ENCODE measurements at places on chromosomes 1 and 21.

GRCh38 chr1:200174525-200175295, 147.2 kb downstream of the NR5A2 start:
- no peak for DNase-seq

DNA sequence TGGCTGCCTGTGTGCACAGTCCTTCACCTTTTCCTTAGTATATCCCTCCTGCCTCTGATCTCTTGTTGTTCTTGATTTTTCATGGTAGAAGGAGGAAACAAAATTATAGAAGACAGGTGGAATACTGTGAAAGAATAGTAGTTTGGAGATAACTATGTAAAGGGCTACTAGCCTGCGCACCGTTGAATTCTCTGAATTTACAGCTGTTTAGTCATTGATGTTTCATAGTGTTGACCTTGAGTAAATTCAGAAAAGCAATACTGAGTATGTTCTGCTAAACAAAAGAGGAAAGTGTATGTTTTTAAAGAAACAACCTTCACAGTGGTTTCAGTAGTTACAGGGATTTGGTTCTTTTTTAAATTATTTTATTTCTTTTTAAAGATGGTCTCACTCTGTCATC, 18.1 kb downstream of the CAMTA1 start:
- DNase-seq, result no peak

DNA sequence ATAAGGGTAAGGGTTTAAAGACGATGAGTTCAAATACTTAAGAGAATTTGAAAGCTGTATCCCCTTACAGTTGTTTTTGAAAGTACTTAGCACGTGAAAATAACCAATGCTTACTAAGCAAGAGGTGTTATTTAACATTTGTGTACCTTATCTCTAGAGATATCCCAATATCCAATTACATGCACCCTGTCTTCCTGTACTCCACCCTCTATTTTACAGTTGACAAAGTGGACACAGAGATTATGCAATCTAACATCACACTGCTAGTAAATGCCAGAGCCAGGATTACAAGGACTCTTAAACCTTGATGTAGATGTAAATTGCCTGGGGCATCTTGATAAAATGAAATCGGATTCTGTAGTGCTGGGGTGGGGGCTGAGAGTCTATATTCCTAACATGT, 72.0 kb downstream of the GDAP2 start:
- no peak for DNase-seq

DNA sequence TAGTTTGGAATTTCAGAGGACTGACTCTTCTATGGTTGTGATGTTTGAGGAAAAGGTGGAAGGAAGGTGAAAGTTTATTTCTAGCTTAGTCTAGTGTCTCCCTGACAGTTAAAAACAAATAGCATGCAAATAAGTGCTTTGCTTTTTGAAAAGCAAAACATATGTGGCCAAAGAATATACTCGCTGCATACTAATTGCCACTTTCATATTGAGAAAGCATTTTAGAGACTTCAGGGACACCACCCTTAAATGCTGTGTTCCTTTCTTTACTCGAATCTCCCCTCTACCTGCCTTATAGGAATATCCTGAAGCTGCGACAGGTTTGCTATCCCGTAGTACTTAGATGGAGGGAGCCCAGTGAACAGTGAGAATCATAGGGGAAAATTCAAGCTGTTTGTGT, 23.2 kb downstream of the GLUL start:
- DNase-seq, result no peak

GRCh38 chr1:26775666-26776065, 12.1 kb upstream of the PIGV start:
- no peak for DNase-seq

GRCh38 chr1:9690440-9691107, 39.0 kb downstream of the PIK3CD start:
- no peak for DNase-seq

- DNase-seq, result no peak
Measured at GRCh38 chr1:69540052-69540451, 27.7 kb upstream of the LRRC7 start.

- DNase-seq, result no peak
Measured at GRCh38 chr1:63238721-63239120, 83.6 kb upstream of the FOXD3 start.

- DNase-seq, result peak; percentile 5
Measured at GRCh38 chr1:34176830-34177603, at the start of gene C1orf94. C1orf94 (plus strand) TSS chr1:34176907; CDS start chr1:34177790, 883 bp downstream.

- no peak for DNase-seq
Measured at GRCh38 chr1:209176866-209177430, 406.6 kb upstream of the CAMK1G start.

GRCh38 chr1:30271401-30272276, 451.7 kb downstream of the MATN1 start:
- no peak for DNase-seq

DNA sequence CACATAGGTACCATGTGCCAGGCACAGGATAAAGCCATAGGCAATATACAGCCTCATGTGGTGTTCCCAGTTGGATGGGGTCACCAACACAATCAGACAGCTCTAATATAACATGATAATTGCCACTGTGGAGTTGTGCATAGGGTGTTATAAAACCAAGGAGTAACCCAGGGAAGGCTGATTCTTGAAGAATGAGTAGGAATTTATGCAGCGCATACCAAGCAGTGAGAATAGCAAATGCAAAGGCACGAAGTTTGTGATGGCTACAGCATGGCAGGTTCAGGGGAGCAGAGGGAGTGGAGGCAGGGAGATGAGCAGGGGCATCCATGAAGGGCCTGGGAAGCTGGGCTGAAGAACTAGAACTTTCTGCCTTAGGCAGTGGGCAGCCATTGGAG, 20.4 kb upstream of the SLC2A1 start:
- peak; percentile 67 for DNase-seq

GRCh38 chr1:175591083-175591743, 152.2 kb downstream of the TNR start:
- no peak for DNase-seq

GRCh38 chr1:167701510-167701909, 20.3 kb upstream of the MPZL1 start:
- DNase-seq, result no peak

DNA sequence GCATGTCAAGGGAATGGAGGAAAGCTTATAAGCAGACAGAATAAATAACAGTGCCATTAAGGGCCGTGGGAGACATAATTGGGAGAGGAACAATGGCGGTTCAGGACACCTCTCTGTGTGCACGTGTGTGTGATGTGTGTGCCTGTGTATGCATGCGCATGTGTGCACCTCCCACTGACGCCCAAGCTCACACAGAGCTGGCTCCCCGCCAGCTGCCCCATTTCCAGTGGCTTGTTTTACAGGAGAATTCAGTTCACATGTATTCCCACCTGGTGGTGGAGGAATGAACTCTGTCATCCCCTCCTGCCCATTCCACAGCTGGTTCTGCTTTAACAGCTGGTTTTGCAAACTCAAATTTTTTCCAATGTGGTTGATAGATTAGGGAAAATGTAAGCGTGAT, 262.2 kb downstream of the AJAP1 start:
- DNase-seq, result no peak

DNA sequence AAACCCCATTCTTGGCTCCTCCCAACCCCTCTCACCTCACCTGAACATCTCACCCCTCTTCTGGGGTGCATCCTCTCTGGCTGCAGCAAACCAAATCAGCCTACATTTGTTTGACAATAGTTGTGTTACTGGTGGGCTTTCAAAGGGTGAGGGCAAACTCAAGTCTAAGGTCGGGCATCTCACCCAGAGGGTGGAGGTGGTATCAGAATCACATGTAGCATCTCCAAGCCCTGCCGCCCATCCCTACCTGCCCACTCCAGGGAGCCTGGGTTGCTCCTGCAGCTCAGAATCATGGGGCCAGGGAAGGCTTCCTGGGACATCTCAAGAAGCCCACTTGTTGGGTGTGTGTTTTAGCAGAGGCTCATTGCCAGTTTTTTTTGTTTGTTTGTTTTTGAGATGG, 35.8 kb downstream of the PGBD5 start:
- no peak for DNase-seq

- no peak for DNase-seq
Measured at GRCh38 chr1:219791766-219792165, 136.6 kb downstream of the SLC30A10 start.
